Gastroesophageal sphincter (tissue), 4 donors: ENCODE measurements at places on chromosomes 1 and 21. TPM values are rescaled to one million over a fixed set of nuclear protein-coding genes. Genes with fewer than 3 reads are reported as not detected.

GRCh38 chr1:53220171-53220961 is at the start of gene CZIB:
TSS of gene CZIB (minus strand) at chr1:53220634. CDS start at chr1:53220575, 59 bp downstream.
- peak; percentile 98 for ATAC-seq

WNT2B gene
- 4.3 TPM for total RNA-seq

- ATAC-seq, result no peak
Measured at GRCh38 chr1:157400766-157401165, 151.5 kb downstream of the FCRL5 start.

DNA sequence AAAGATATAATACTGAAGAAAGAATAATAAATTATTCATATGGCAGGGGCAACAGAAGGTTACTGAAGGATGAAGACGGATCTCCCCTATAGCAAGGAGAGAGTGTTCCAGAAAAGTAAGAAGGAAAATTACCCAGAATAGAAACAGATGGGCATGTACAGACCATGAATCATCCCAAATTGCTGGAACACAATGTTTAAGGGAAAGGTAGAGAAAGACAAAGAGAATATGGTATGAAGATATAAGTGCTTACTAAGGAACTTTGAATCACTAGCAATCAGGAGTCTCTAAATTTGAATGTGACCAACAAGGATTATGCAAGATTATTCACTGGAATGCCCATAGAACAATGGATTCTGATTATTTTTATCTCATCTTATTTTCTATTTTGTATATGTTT is 375.4 kb downstream of the COL11A1 start:
- no peak for ATAC-seq

GRCh38 chr1:175116903-175117302 is 49.3 kb downstream of the TNN start:
- ATAC-seq, result no peak

ADORA1 gene
- 0.39 TPM for total RNA-seq

DMRTA2 gene
- 1.2 TPM for total RNA-seq

DNA sequence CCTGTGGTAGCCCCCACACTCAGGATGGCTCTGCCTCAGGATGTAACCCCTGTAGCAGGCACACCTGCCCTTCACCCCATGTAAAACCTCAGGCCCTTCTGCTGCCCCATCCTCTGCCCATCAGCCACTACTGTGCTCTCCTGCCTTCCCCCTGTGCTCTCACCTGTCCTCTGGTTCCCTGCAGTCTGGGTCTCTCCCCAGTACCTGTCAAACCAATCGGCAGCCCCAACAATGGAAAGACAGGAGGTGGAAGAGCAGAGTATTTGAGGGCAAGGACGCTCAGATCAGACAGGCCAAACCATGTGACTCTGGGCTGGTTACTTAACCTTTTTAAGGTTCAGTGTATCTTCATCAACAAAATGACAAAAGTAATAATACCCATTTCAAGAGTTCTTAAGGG is 30.9 kb downstream of the SMIM12 start:
- ATAC-seq, result no peak

DNA sequence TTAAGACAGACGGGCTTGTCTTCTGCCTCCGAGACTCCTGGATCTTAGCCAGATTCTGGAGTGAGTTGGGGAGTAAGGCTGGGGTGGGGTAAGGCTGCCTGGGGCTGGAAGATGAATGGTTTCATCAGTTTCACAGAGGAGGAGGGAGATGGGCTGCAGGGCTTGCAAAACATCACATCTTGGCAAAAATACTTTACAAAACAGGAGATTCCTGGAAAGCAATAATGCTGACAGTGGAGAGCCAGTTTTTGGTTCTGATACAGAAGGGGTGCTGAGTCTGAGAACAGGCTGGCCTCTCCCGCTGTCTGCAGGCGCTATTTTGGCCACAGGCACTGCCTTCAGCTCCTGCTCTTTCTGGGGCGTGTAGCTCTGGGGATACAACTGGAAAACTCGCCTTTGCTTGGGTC is 83.4 kb upstream of the KCNE2 start:
- peak; percentile 77 for ATAC-seq

ETS2 gene
- total RNA-seq, result 50.9 TPM

DNA sequence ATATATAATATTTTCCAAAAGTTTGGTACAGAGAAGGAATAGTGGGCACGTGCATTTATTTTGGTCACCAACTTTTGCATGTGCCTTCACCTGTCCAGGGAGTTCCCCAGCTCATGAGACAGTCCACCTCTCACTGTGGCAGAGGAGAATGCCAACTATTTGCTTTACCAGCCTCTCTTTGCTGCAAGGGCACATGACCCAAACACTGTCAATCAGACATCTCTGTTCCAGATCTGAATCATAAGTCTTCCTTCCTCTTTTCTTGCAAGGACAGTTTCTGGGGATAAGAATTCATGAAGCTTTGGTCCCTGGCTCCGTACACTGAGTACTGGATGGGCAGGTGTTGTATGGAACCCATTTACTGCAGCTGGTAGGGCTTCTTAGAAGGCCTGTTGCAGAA is 38.6 kb downstream of the C1orf87 start:
- no peak for ATAC-seq

COL16A1 gene
- 169 TPM for total RNA-seq

TMEM59 gene
- total RNA-seq, result 238 TPM

DNA sequence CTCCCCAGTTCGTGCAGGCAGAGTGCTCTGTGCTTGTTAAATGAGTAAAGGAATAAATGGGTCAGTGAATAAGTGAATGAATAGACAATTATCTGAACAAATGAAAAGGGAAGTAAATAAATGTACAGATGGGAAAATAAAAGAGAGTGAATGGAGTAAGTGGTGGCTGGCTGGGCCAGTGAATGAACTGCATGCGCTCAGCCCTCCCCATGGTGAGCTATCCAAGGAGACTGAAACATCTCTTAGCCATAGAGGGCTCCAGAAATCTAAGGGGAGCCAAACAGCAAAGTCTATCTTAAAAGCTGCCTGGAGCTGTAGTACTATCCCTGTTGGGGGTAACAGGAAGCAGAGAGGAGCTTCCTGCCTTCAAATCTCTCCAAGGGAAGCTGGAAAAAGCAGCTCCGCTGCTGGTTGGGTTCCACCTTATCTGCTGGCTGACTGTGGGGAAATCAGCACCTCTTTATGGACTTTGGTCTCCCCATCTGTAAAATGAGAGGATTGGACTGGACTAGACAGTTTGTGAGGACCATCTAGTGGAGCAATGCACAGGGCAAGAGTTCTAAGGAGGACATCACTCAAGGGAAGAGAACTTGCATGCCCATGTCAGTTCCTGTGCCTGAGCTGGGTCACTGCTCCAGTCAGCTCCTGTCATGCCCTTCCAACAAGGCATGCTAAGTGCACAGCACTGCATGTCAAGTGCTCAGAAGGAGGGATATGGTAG is 77.9 kb downstream of the TRABD2B start:
- ATAC-seq, result no peak

PRAMEF27 gene
- total RNA-seq, result not detected

DNA sequence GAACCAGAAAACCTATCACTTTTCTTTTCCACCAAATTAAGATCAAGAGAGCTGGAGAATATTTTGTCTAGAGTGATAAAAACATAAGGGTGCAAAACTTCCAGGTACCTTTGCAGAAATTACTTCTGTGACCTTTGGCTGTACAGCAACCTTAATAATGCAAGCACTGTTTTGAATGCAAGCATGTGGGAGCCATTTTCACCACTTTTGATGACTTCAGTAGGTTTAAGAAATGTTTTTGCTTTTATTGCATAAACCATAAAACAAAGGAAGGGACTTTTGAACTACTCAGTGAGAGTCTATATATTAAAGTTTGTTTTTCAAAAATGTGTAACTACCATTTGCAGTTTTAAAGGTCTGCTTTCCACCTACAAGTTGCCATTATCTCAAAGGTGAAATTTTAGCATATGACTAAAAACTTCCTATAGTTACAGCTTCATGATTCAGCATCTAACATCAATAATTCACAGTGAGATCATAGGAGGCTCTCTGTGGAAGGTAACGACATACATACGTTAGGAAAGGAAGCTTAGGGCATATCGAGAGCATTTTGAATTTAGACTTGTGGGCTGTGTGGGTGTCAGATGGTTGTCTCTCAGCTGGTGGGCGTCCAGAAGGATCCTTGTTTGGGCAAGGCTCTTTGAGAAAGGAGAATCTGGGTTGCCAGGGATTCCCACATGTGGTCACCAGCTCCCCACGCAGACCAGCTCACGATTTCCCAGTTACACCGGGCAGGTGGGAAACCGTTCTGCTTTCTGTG is 1.1 kb upstream of the GADD45A start:
- no peak for ATAC-seq

GRCh38 chr1:18646786-18647410 is 16.3 kb downstream of the PAX7 start:
- ATAC-seq, result no peak

SHISA4 gene
- 35.8 TPM for total RNA-seq

DNA sequence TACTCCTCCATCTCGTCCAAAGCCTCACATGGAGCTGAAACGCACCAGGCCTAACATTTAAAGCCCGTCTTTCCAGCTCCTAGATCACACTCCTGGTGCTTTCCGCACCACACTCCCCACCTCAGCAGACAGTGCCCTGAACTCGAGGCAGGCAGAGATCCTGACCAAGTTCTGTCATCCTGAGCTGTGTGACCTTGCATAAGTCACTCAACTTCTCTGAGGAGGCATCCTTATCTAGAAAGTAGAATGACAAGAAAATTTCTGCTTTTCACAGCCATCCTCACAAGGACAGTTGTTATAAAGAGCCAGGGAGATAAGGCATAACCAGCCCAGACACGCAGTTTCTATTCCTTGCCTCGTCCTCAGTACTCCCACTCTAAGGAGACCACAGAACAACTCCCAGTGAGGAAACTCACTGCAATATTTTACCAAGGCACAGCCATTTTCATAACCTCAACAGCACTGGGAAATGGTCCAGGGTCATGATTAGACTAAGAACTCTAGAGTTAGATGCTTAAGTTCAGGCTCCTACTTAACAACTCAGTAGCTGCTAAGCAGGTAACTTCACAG is 3.1 kb downstream of the LRP8 start:
- no peak for ATAC-seq

OR2T35 gene
- not detected for total RNA-seq

DNA sequence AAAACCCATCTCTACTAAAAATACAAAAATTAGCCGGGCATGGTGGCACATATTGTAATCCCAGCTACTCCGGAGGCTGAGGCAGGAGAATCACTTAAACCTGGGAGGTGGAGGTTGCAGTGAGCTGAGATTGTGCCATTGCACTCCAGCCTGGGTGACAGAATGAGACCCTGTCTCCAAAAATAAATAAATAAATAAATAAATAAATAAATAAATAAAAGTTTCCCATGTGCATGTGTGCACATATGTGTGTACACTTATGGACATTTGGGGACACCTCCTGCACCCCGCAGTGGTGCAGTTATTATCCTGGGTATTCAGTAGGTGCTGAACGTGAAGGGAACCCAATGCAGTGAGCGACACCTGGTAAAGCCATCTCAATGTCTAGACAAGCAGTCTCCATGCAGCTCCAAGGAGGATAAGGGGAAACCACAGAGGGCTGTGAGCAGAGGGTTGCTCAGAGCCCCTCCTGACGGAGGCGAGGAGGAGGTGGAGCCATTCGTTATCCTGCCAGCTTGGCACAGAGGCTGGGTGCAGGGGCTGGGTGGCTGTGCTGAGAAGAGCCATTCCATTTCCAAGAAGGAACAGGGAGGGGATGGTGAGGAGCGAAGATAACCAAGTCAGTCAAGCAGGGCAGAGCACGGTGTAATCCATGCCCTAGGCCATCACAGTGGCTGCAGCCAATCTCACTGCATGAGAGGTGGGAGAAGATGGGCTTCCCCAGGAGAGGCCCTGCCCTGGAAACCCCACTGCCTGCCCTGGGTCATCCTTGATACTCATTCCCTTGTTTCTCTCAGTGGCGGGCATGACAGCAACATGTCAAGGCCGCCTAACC is 25.6 kb downstream of the UBIAD1 start:
- ATAC-seq, result no peak

CLDN14 gene
- total RNA-seq, result not detected

GRCh38 chr1:99469550-99469971 is 176.4 kb upstream of the PALMD start:
- ATAC-seq, result no peak
